ENCODE measurements at places on chromosomes 12 and 14.

GRCh38 chr12:104048811-104049210 is 1.2 kb downstream of the GLT8D2 start:
- DNase-seq, result no peak

- DNase-seq, result no peak
These were observed 1.3 kb upstream of the CLBA1 start for GRCh38 chr14:104984056-104984894.

DNA sequence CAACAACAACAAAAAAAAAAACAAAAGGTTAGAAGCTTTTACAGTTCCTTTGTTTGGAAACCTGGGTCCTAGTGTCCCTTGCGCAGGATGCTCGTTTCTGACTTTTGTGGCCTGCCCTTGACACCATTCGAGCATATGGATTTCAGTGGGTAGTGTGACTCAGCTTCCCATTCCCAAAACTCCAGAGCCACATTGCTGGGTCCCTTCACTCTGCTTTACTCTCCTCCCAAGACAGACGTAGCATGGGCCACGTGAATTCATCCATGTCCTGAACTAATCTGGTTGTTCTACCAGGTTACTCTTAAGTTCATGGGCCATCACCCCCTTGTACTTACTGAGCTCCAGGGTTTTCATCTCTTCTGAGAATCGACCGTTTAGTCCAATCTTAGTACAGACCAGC is 68.0 kb upstream of the MAX start:
- no peak for DNase-seq

DNA sequence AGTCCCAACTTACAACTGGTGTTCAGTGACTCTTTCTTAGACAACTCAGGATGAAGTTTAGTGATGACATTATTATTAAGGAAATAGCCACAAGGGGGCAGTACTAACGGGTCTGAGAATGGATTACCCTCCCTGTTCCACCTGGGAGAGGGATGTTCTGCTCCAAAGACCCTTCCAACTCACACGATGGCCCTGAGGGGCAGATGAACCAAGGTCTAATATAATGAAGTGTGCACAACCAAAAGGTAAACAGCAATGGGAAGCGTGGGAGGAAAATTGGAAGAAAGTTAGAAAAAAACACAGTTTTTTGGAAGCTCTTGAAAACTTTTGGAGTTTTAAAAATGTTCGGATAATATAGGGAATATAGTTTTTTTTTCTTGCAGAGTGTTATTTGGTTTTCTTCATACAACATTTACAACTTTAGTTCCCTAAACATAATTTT is 24.0 kb downstream of the FGF6 start:
- no peak for DNase-seq

GRCh38 chr14:102020058-102020971 is 55.9 kb downstream of the DYNC1H1 start:
- no peak for DNase-seq

- DNase-seq, result no peak
These were observed 249.2 kb downstream of the ETNK1 start for GRCh38 chr12:22874151-22874550.

DNA sequence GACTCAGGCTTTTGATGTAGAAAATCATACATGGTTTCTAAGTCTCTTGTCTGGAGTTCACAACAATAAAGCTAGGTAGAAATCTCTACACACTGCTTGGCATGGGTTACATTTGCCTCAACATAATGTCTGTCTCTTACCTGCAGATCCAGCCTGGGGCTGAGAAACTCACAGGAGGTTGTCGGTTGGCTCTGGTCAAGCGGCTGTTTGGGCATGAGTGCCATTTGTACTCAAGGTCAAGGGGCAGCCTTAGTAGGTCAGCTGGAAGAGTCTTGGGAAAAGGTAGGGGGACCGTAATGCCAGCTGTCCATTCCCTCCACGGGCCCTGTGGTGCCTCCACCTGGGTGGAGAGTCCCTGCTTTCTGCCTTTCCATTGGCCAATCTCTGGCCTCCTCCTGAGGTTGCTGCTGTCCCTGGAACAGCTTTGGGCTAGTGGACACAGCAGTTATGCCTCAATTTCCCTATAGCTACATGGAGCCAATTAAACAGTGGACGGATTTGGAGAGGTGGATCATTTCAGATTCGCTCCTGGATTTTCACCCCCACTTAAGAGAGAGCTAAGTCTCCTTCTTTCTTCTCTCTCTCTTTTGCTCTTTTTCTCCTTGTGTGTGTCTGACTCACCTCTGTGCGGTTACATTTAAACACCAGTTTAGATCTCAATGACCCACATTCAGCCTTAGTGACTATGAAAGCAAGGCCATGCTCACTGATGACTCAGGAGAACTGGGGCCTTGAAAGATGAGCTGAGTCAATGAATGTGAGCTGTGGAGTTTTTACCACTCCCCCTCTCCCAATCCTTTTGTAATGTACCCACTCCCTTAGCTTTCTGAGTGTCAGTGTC is 132.8 kb upstream of the HIF1A start:
- DNase-seq, result no peak

DNA sequence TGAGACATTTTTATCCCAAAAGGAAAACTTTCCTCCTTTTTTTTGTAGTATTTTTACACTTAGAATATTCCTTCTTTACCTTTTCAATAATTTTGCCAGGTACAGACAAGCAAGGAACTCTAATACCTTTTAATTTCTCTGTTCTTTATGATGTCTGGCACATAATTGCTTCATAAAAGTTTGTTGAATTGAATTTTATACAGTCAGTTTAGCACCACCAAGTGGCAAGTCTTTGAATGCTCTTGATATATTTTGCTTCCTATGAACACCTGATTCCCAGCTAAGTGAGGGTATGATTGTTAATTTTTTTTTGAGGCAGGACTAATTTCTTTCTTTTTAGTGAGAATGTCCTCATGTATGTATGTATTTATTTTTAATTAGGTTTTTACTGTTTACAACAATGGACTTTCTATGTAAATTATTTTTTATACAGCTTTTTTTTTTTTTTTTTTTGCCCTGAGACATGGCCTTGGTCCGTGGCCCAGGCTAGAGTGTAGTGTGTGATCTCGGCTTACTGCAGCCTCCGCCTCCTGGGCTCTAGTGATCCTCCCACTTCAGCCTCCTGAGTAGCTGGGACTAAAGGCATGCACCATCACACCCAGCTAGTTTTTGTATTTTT is 6.9 kb downstream of the TBC1D15 start:
- DNase-seq, result no peak
